ENCODE measurements at places on chromosomes 13 and 19.

GRCh38 chr13:59413126-59413525, 750.6 kb downstream of the DIAPH3 start:
- no peak for DNase-seq

DNA sequence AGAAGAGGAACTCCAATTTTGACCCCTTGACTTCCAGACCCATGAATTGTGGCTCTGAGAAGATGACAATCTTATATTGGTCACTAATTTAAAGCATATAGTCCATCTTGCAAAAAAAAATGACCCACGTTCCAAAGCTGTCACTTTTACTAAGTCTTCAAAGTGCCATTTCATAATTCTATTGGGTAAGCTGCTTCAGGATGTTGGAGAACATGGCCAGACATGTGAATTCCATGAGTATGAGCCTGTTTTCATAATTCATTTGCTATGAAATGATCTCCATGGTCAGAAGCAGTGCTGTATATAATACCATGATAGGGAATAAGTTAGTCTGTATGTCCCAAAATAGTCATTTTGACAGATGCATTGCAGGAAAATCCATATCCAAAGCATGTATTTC, 1787.3 kb downstream of the SLITRK5 start:
- DNase-seq = no peak

GRCh38 chr19:4660993-4661392, 9.1 kb downstream of the MYDGF start:
- DNase-seq = no peak

- DNase-seq = no peak
Measured at GRCh38 chr13:109160887-109161669, 531.7 kb downstream of the MYO16 start.

GRCh38 chr13:51361106-51361505, 21.6 kb downstream of the SERPINE3 start:
- DNase-seq = no peak

DNA sequence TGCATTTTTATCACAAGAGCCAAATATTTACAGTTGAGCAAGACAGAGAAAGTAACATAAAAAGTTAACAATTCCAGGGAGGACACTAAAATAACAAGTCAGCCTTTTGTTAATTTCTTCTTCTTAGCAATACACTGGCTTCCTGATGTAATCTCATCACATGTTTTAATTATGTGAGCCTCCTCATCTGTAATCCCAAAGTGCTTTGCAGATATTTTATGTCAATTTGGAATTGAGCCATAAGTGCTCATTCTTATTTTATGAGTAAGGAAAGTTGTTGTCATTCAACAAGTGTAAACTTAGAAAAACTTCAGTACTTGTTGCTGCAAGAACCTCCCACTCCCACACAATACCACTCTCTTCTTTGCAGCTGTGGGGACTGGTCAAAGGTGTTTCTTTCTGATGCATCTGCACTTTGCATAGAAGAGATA, 223.6 kb downstream of the GPC6 start:
- DNase-seq = no peak

GRCh38 chr19:5030136-5030820, 61.4 kb downstream of the KDM4B start:
- DNase-seq = no peak

GRCh38 chr13:101090287-101090686, 326.0 kb downstream of the NALCN start:
- DNase-seq = no peak

DNA sequence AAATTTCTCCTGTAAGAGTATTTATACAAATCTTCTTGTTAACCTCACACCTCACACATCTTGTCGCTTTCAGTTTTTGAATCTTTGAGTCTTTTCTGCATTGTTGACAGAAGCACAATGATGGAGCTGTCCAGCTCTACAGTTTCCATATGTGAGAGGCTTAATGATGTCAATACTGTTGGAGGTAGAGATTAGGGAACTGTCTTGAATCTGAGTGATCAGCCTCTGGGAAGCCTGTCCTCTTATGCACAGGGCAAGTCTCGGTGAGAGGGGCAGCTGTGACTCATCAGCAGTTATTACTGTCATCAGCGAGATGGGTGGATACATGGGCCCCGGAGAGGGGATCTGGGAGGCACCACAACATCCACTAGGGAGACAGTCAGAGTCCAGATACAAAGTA, 4.6 kb upstream of the ITGBL1 start:
- no peak for DNase-seq

DNA sequence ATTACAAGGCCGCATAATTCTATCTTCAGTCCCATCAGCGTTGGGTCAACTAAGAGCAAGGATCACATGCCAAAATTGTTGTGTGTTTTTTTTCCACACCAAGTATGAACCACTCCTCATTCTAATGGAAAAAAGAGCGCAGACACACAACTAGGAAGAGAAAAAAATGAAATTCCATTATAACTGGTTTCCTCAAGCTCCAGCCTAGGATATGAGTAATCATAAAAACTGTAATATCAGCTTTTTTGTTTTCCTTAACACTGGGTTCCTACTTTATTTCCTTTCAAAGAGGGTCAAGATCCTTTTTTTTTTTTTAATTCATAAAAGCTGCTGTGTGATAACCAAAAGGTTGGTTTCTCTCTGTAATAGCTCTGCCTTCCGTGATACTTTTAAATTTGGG, 19.4 kb downstream of the TSHZ3 start:
- no peak for DNase-seq

DNA sequence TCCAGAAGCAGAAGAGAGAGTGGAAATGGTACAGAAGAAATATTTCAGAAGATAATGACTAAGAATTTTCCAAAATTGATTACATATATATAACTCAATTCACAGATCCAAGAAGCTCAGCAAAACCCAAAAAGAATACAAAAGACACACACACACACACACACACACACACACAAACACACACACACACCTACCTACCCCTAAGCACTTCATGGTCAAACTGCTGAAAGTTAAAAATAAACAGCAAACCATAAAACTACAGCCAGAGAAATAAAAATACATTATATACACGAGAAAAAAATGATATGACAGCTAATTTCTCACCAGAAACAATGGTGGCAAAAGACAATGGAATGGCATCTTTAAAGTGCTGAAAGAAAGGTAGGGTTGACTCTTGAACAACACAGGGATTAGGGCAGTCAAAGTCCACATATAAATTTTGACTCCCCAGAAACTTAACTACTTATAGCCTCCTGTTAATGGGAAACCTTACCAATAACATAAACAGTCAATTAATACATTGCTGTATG, 49.2 kb downstream of the DIAPH3 start:
- no peak for DNase-seq

DNA sequence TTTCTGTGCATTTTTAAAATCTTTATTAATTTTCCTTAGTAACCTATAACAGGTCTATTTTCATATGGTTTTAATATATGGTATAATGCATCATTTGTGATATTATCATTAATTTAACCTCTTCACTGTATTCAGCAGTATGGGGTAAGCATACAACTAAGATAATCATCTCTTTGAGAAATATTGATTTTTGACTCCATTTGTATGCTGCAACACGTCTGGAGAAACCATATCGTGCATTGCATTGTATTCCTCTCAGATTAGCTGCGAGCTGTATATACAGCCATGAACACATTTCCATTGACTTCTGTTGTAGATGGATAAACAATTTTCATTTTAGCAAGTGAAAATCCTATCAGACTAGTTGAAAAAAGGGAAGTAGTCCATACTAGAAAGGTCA, 2275.8 kb upstream of the PCDH20 start:
- no peak for DNase-seq

- no peak for DNase-seq
Measured at GRCh38 chr19:30710721-30711120, 338.5 kb downstream of the ZNF536 start.

- DNase-seq = no peak
Measured at GRCh38 chr19:16591803-16592556, 19.8 kb upstream of the SLC35E1 start.

- DNase-seq = no peak
Measured at GRCh38 chr13:111202745-111203144, 87.6 kb downstream of the ARHGEF7 start.

GRCh38 chr19:58407658-58408151, 744 bp upstream of the ZNF584 start:
- DNase-seq = no peak

GRCh38 chr13:79481685-79482052, 714 bp downstream of the NDFIP2 start:
- peak; percentile 21 for DNase-seq

- DNase-seq = no peak
Measured at GRCh38 chr13:110236831-110237261, 70.1 kb downstream of the COL4A1 start.

GRCh38 chr19:35119578-35120155, 4.0 kb downstream of the FXYD3 start:
- DNase-seq = no peak

DNA sequence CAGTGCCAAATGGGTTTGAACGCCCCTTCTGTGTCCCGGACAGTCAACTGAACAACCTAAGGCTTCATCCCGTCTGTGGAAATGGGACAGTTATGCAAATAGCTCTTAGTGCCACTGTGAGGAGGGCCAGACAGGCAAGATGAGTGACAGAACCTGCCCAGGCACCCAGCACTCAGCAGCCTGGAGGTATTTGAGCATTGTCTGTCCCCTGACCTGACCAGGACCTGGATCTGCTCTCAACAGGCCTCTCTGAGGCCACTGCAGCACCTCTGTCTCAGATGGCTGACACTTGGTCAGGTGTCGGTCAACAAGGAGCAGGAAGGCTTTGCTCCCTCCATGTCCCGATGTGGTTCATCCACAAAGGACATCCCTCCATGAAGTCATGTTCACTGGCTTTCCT, 67.9 kb downstream of the CCDC70 start:
- DNase-seq = no peak

DNA sequence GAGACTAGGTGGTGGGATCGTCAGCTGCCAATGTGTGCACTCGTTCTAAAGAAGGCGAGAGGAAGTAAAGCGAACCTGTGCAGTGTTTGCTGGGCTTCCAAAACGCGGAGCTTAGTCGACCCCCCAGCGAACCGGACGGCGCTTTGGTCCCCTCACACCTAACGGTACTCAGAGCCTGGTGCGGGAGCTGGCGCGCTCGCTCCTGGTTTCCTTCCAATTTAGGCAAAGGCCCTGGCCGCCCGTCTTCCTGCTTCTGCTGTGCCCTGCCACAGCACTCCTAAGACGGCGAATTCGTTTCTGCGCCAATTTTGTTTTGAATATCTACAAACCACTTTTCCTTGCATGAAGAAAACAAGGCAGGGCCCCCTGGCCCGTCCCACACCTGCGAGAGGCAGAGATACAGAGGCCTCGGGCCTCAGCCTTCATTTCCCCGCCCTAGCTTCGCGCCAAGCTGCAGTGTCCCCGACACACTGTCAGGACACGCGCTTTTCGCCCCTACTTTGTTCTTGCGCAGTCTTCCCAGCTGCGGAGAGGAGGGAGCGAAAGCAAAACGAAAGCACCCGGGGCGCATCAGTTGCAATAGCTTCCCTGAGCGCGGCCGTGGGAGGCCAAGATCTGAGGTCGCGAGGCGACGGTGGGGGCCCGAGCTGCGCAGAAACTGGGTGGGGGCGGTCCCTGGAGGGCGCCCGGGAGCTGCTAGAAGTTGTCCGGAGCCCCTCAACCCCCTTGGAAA, 111.9 kb downstream of the KCNRG start:
- DNase-seq = peak; percentile 28

Measured in hematopoietic multipotent progenitor cell treated with erythropoietin and hydrocortisone succinate and interleukin-3 and kit ligand, for 15 days (in vitro differentiated cells).